ENCODE measurements at places on chromosomes 16 and 17.
A peak's percentile ranks its signal among the peaks of the same experiment; 100 is the strongest.

GRCh38 chr17:81911277-81911961, at the start of gene PCYT2:
PCYT2 (minus strand) TSS chr17:81911399; CDS start chr17:81911355, 44 bp downstream.
- no peak for DNase-seq

- DNase-seq: no peak
Observed at GRCh38 chr16:52825892-52826291, 226.8 kb downstream of the CHD9NB start.

DNA sequence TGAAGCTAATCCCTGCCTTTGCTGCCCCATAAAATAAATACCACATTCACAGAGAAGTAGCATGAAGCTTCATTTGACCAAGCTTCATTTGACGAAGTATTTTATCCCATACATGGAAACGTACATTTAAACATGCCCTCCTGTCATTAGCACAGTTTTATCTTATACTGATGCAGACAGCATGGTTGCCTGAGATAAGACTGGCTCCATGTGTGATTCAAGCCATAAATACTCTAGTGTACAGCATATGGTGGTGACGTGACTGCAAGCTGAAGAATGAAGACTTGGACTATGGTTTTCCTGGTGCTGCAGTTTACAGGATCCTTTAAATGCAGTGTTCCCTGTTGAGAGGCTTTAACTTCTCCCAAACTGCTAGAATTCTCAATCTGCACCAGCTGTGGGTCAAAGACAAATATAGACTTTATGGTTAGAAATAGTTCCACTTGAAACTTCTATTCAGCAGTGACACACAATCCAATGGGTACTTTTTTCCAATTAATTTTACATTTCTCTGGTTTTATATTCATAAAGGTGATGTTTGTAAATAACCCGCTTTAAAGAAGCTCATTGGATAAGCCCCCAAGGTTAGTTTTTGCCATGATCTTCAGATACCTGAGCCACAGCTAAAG, 64.9 kb downstream of the CYB561 start:
- DNase-seq: peak; percentile 45

DNA sequence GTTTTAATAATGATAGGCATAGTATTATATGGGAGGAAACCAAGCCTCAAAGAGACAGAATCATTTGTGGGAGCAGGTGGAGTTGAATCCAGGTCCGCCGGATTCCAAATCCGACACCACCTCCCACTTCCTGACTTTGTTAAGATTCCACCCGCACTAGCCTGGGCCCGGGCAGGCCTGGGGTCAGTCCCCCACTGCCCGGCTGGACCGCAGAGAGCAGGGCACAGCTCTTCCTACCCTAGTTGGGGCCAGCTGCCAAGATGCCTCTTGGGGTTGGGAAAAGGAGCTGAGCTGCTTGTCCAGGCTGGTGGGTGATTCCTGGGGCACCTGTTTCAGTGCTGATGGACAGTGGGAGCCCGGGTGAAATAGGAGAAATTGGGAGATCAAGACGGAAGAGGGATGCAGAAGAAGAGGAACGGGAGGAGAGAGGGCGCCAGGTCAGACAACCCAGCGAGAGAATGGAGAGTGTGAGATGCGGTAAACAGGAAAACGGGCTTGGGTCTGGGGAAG, 53.9 kb downstream of the OR1D5 start:
- DNase-seq: no peak

DNA sequence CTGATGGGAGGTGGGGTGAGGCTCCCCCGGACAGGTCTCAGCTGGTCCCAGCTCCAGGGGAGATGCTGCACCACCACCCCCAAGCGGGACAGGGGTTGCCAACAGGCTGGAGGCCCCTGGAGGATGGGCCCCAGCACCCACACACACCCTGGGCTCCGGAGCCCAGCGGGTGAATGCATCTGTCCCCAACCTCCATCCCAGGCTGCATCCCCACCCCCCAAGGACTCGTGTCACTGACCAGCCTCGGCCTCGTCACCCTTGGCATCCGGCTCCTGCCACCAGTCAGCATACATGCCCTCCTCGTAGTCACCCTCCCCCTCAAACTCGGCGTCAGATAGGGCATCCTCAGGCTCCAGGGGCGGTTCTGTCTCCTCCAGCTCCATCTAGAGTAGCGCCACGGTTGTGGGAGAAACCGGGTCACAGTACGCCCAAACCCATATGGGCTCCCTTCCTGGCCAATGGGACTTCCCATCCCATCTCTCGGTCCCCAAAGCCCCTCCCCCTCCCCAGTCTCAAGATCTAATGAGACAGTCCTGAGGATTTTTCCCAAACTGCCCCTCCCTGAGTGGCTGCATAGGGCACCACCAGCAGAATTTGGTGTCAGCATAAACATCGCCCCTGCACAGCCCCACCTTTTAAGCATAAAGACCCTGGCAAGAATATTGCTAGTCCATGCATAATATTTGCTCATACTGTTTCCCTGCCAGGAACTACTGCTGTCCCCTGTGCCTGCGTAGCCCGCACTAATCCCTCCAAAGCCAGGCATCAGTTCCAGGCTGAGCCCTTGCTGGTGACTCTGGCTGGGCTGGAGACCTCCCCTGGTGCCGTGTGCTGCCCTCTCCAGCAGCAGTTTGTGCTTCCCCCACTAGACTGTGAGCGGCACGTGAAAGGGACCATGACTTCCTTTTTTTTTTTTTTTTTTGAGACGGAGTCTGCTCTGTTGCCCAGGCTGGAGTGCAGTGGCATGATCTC, 8.4 kb downstream of the P3H4 start:
- no peak for DNase-seq

GRCh38 chr16:89565256-89565505, 4.7 kb downstream of the RPL13 start:
- no peak for DNase-seq

GRCh38 chr16:12311309-12311708, 334.8 kb downstream of the SNX29 start:
- DNase-seq: no peak

- DNase-seq: no peak
Observed at GRCh38 chr17:32349503-32349853, 479 bp upstream of the ZNF207 start.

- DNase-seq: no peak
Observed at GRCh38 chr16:89924925-89925307, 1.8 kb downstream of the TUBB3 start.

- DNase-seq: peak; percentile 97
Observed at GRCh38 chr16:48123104-48123788, 32.5 kb downstream of the ABCC12 start.

GRCh38 chr17:13597723-13598347, 3.9 kb downstream of the HS3ST3A1 start:
- DNase-seq: no peak

GRCh38 chr16:81765969-81766368, 13.1 kb upstream of the PLCG2 start:
- DNase-seq: no peak

GRCh38 chr16:88264641-88265285, 118.0 kb upstream of the ZNF469 start:
- DNase-seq: peak; percentile 71

DNA sequence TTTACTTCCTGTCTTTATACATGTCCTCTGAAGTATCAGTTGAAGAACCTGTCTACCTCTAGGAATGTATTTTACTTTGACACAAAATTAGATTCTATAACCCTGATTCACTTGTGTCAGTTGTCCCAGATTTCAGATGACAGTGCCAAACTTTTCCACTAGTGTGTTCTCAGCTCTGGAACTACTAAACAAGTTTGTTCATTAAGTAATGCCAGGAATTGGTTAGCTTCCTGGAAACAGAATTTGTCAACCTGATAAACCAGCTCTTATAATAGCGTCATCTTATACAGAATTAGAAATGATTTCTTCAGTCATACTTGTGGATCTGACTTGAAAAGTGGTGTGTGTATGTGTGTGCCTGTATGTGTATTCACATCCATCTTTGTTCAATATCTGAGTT, 7.4 kb downstream of the MAP3K3 start:
- DNase-seq: no peak

GRCh38 chr17:30379903-30380381, 1.2 kb downstream of the CPD start:
- DNase-seq: no peak

DNA sequence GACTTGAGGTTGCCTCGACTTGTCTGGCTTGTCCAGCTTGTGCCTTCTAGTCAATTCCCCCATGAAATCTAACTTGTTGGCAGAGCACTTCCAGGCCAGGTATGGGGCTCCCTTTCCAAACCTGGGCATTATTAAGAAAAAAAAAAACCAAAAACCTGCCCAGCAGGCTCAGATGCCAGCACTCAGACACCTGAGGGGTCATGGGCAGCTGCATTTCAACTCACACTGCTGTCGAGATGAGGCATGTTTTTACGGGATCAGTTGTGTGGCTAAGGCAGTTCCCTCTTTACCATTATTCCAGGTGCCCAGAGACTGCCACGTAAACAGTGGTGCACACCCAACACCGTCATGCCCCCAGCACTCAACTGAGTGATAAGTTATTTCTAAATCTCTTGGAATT, 17.8 kb downstream of the TMEM11 start:
- DNase-seq: no peak

- no peak for DNase-seq
Observed at GRCh38 chr17:50188921-50189549, 12.4 kb downstream of the COL1A1 start.

DNA sequence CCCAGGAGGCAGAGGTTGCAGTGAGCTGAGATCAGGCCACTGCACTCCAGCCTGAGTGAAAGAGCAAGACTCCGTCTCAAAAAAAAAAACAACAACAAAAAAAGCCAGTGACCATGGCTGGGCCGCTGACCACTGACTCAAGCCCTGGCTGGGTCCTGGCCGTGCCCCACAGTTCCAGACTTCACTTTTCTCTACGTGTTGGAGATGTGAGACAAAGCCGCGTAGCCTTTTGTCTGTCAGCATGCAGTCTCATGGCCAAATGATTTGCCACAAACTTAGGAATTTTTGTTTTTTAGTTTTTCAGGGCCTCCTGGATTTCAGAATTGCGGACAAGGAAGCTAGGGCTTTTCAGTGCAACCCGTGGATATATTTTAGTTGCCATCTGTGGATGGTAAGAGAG, 89.3 kb upstream of the CIBAR2 start:
- no peak for DNase-seq

DNA sequence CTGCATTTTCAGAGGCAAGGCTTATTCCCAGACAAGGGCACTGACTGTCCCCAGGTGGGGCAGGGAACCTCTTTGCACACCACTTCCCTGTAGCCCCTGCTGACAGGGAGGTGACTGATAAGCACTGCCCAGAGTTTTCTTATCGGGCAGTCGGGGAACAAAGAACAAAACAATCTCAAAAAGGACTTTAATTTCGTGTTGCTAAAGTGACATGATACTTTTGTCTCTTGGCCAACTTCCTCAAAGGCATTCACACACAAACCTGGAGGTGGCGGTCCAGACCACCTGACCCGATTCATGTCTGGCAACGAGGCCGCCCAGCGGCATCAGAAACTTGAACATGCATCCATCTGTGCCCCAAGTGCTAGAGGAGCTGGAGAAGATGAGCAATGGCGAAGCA, 28.9 kb downstream of the ZDHHC7 start:
- no peak for DNase-seq

DNA sequence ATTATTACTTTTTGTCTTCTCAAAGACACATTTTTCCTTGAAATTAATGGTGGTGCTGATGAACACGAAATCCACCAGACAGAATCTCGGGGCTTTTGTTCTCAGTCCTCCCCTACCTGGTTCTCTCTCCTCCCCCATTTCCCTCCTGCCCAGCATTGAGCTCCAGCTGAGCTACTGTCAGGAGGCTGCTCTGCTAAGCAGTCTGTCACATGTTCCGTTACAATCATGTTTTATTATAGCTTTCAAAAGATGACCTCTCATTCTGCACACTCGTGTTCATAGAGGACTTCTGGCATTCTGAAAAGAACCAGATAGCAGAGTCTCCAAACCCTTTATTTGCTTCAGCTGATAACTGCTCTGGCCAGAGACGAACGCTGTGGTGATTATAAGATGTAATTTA, 732.5 kb upstream of the RBFOX1 start:
- DNase-seq: no peak

DNA sequence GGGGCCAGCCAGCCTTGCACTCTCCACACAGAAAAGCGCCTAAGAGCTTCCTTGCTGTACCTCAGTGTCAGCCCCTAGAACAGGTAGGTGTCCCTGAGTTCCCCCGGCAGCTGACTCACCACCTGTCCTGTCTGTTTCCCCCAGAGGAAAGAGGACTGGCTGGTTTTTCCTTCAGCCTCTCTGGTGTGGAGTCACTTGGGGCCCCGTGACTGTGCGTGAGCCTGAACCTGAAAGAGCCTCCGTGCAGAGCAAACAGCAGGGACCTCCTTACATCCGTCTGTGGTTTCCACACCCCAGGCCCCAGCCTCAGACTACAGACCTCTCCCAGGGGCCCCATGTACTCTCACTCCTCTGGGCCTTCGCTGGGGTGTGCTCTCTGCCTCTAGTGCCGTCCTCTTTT, 87.8 kb downstream of the GNAO1 start:
- no peak for DNase-seq

DNA sequence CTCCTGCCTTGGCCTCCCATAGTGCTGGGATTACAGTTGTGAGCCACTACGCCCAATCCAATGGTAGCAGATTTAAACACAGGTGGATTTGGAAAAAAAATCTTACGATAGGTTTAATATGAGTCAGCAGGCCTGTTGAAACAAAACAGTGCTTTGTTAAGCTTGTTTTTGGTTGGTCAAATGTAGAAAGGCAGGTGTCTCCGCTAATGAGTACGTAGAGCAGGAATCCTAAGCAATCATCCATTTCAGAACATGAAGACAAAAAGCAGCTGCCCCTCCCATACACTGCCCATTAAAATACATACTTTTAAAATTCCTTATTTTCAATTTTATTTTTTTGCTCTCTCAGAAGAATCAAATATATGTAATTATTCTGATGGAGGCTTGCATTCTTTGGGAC, 1.9 kb upstream of the WWOX start:
- no peak for DNase-seq

DNA sequence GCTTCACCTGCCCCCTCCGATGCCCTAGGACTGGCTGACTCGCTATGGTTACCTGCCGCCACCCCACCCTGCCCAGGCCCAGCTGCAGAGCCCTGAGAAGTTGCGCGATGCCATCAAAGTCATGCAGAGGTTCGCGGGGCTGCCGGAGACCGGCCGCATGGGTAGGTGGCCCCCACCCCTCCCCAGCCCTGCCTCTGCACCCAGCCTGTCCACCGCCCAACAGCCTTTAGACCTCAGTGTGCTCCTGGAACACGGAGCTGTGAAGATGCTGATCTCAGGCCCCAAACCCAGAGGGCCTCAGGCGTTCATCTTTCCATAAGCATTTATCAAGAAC, 993 bp downstream of the MMP25 start:
- DNase-seq: no peak

GRCh38 chr17:7849130-7849750, 5.6 kb upstream of the TMEM88 start:
- no peak for DNase-seq
